AG08396 (cell line): ENCODE measurements at places on chromosomes 2 and 18.

- DNase-seq: no peak
Measured at GRCh38 chr2:59875836-59876235, 677.6 kb downstream of the BCL11A start.

GRCh38 chr2:59899692-59900091, 653.8 kb downstream of the BCL11A start:
- no peak for DNase-seq

DNA sequence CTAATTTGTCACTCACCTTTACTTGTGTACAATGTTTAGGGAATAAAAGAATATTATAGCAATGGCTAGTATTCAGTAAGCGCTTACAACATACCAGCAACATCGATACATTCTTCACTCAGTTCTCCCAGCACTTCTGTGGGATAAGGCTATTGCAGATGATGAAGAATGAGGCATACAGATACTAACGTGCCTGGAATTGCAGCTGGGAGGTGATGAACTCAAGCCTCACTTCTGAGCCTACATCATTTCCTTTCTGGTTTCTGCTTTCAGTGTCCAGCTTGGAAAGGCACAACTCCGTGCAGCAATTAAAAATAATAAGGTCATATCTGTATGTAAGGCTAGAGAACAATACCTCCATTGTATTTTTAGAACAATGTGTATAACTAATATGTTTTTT, 95.4 kb upstream of the AQP4 start:
- DNase-seq: no peak

- no peak for DNase-seq
Measured at GRCh38 chr2:163794635-163795034, 58.8 kb upstream of the FIGN start.

DNA sequence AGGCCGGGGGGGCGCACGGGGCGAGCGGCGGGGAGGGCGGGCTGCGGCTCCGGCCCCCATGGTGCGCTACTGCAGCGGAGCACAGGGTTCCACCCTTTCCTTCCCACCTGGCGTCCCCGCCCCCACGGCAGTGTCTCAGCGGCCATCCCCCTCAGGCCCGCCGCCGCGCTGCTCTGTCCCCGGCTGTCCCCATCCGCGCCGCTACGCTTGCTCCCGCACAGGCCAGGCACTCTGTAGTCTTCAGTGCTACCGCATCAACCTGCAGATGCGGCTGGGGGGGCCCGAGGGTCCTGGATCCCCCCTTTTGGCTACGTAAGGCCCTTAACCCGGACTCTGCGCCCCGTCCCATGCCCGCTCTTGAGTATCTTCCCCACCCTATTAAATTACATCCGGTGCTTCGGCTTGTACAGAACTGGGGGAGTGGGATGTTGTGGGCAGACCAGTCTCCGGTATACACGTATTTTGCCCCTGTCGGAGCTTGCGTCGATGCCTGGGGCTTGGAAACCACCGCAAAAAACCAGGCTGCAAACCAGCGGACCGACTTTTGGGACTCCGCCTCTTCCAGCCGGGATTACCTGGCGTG, 598 bp upstream of the WBP1 start:
- DNase-seq: no peak

GRCh38 chr18:13316063-13316462, 97.5 kb downstream of the LDLRAD4 start:
- DNase-seq: no peak

GRCh38 chr2:43217228-43218154, 8.9 kb downstream of the ZFP36L2 start:
- no peak for DNase-seq

GRCh38 chr2:15543541-15543940, 17.6 kb downstream of the NBAS start:
- DNase-seq: no peak

DNA sequence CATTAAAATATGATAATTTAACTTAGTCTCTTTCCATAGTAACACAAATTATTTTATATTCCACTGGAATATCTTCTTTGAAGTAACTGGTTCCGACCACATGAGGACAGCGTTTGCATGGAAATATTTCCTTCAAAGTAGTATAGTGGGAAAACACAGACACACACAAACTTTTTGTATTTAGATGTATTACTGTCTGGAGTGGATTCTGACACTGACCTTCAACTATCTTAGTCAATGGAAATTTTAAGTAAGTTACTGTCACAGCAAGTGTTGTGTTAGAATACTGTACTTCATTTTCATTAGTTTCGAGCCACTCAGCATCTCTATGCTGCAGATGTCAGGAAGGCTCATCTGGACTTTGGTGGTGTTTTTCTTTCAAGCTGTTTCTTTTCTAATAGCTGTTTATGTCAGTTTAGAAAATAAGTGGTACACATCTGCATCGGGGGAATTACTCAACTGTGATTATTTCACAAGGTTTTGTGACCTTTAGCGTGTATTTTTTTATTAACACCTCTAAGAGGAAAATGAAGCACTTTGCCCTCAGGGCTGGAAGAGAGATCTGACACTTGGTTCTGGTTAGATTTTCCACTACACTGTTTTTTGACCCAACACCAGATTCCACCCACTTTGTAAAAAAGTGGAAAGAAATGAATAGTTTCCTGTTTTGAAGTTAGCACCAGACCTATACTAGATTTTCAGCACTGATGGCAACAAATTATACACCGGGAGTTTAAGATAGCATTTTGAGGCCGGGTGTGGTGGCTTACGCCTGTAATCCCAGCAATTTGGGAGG, 18.9 kb upstream of the THOC1 start:
- no peak for DNase-seq

DNA sequence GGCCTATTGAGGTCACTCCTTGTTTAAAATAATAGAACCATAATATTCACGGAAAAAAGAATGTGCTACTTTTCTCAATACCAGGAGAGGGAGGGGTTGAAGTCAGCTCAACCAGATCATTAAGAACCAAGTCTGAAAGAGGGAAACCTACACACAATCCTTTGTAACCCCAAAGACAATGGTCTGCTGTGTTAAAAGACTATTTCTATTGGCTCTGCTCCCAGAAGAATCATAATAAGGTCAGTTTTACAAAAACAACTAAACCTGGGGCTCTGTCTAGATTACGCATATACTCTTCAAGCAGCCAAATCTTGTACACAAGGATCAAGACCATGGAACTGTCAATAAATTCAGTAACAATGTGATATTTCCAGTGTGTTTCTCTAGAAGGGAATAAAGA, 177.2 kb upstream of the CRIM1 start:
- no peak for DNase-seq
